ENCODE measurements at places on chromosomes 4 and X. TPM values are rescaled to one million over a fixed set of nuclear protein-coding genes. Genes with fewer than 3 reads are reported as not detected.
A peak's percentile ranks its signal among the peaks of the same experiment; 100 is the strongest.

GRCh38 chr4:106063009-106063408, 167.7 kb downstream of the NPNT start:
- H3K4me3 ChIP-seq, result no peak overlapping the region
- no peak overlapping the region for H3K27ac ChIP-seq
- H3K36me3 ChIP-seq, result peaks cover 6% of the 10 kb centered on the region

DNA sequence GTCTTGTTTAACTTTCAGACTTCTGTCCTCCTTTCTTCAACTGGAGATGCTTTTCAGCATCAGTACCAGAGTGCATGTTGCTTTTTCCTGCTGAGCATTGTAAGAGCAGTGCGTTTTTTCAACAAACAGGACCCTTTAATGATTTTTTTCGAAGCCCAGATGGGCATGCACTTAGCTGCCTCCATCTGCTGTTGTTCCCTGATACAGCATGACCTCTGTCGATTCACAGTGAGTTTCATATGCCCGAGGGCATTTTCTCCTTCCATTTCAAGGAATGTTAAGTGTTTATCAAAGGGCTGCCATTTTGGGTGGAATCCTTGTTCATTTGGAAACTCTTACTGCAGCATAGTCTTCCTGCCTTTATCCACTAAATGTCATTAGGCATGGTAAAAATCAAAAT, 428.6 kb downstream of the DTHD1 start:
- no peak overlapping the region for H3K4me3 ChIP-seq
- no peak overlapping the region for H3K27ac ChIP-seq
- no peaks in the 10 kb centered on the region for H3K4me1 ChIP-seq
- DNase-seq, result no peak

Gene LDB2
- not detected for total RNA-seq

- H3K27me3 ChIP-seq, result no peaks in the 10 kb centered on the region
- H3K36me3 ChIP-seq, result no peaks in the 10 kb centered on the region
Measured at GRCh38 chr4:11949355-11949754, 520.7 kb upstream of the HS3ST1 start.

Gene KCTD8
- total RNA-seq, result not detected

GRCh38 chr4:3449047-3449573, 7.3 kb downstream of the HGFAC start:
- DNase-seq, result no peak
- no peak overlapping the region for H3K27ac ChIP-seq
- peaks cover 6% of the 10 kb centered on the region for H3K27me3 ChIP-seq
- H3K4me3 ChIP-seq, result no peak overlapping the region

DNA sequence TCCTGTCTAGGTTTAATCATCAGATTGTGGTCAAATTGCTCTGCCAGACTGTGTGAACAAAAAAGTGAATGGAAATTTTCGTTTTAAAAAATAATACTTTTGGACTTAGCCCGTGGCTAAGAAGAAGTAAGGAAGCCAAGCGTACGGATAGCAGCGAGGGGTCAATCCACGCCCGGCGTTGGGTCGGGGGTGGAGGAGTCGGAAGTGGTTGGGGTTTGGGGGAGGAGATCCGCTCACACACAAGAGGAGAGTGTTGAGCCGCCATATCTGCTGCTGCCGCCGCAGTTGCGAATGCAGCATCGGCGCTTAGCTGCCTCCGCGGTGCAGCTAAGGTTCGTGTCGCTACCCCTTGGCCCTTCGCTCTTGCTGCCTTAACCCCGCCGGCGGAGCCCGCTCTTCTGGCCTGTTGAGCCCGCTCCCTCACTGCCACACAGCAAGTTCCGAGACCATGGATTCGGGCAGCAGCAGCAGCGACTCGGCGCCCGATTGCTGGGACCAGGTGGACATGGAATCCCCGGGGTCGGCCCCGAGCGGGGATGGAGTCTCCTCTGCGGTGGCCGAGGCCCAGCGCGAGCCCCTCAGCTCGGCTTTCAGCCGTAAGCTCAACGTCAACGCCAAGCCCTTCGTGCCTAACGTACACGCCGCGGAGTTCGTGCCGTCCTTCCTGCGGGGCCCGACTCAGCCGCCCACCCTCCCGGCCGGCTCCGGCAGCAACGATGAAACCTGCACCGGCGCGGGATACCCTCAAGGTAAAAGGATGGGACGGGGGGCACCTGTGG, at the start of gene GSPT2:
TSS of gene GSPT2 (plus strand) at position 264 of the 779 bp plus-strand sequence. CDS start at position 449, 185 bp downstream.
- H3K27me3 ChIP-seq, result peaks cover 2% of the 10 kb centered on the region
- H3K36me3 ChIP-seq, result peaks cover 24% of the 10 kb centered on the region
- peak; percentile 34 for DNase-seq
- peak within 1 kb of the TSS; percentile 79 for H3K27ac ChIP-seq
- peaks cover 20% of the 10 kb centered on the region for H3K4me1 ChIP-seq

GRCh38 chr4:178142724-178143123, 700.5 kb upstream of the AGA start:
- no peak for DNase-seq
- H3K27me3 ChIP-seq, result no peaks in the 10 kb centered on the region
- H3K27ac ChIP-seq, result no peak overlapping the region

- DNase-seq, result no peak
- no peaks in the 10 kb centered on the region for H3K27me3 ChIP-seq
- peaks cover 28% of the 10 kb centered on the region for H3K4me1 ChIP-seq
- no peak overlapping the region for H3K27ac ChIP-seq
- H3K4me3 ChIP-seq, result peak overlapping the region; percentile 94
- peaks cover 53% of the 10 kb centered on the region for H3K36me3 ChIP-seq
Measured at GRCh38 chr4:109816894-109817293, 1.3 kb downstream of the GAR1 start.

Gene DTHD1
- total RNA-seq, result not detected

- no peaks in the 10 kb centered on the region for H3K36me3 ChIP-seq
- peak overlapping the region; percentile 26 for H3K4me3 ChIP-seq
- no peak for DNase-seq
- H3K27me3 ChIP-seq, result no peaks in the 10 kb centered on the region
- peak overlapping the region; percentile 53 for H3K27ac ChIP-seq
Measured at GRCh38 chr4:78644744-78645330, 93.3 kb downstream of the ANXA3 start.

Gene LRP2BP
- 0.75 TPM for total RNA-seq

GRCh38 chr4:90126805-90127204, 389 bp upstream of the CCSER1 start:
- peaks cover 21% of the 10 kb centered on the region for H3K4me1 ChIP-seq
- H3K27ac ChIP-seq, result peak overlapping the region; percentile 95
- peaks cover 8% of the 10 kb centered on the region for H3K36me3 ChIP-seq
- no peak for DNase-seq
- peak overlapping the region; percentile 96 for H3K4me3 ChIP-seq

Gene NXF2
- not detected for total RNA-seq

GRCh38 chrX:147533426-147533825, 378.3 kb upstream of the FMR1 start:
- no peak overlapping the region for H3K27ac ChIP-seq
- no peaks in the 10 kb centered on the region for H3K27me3 ChIP-seq
- H3K4me3 ChIP-seq, result no peak overlapping the region
- H3K4me1 ChIP-seq, result no peaks in the 10 kb centered on the region
- H3K36me3 ChIP-seq, result no peaks in the 10 kb centered on the region

DNA sequence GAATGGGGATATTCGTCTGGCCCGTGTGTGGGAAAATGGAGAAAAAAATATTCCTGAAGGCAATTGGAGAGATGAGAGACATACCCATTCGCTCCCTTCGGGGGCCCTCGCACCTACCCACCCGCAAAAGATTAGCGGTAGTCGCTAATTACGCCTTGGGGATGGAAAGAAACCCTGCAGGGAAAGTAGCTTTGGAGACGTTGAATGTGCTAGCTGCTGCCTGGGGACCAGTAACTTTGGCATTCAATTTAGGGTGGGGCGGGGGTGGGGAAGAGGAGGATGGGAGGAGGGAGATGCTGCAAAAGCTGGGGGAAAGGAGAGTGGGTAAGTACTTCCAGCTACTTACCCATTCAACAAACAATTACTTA, 407 bp upstream of the ZC4H2 start:
- peak overlapping the region; percentile 94 for H3K4me3 ChIP-seq
- H3K27ac ChIP-seq, result peak overlapping the region; percentile 76
- peaks cover 10% of the 10 kb centered on the region for H3K36me3 ChIP-seq
- DNase-seq, result no peak
- no peaks in the 10 kb centered on the region for H3K27me3 ChIP-seq

Gene ZNF518B
- total RNA-seq, result 26.8 TPM

DNA sequence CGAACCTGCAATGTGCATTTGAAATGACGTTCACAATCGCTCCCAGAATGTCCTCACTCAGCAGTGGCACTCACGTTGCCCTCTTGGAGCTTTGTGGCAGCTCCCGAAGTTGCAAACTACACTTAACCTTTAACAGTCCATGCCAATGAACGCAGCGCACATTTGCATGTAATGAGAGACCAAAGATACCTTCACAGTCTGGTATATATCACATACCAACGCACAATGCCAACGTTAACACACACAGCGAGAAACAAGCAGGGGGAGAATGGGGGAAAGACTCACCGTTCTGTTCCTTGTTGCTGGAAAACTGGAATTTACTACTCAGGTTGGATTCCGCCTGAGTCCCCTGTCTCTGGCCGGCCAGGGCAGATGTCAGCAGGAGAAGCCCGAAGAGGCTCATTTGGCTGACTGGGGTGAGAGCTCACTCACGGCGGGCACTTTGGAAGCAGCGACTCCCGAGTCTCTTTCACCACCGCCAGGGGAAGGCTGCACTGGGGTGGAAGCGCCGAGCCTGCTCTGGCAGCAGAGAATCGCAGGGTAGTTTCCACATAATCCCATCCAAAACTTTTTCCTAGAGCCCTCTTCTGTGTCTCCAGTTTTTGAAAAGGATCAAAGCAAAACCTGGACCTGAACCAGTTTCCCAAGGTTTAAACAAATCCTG, 966 bp downstream of the PDGFC start:
- H3K36me3 ChIP-seq, result no peaks in the 10 kb centered on the region
- peak overlapping the region; percentile 29 for H3K4me3 ChIP-seq
- no peak for DNase-seq
- peaks cover 29% of the 10 kb centered on the region for H3K27me3 ChIP-seq
- H3K4me1 ChIP-seq, result peaks cover 12% of the 10 kb centered on the region
- H3K27ac ChIP-seq, result no peak overlapping the region

GRCh38 chr4:8828869-8829268, 42.8 kb downstream of the HMX1 start:
- no peak overlapping the region for H3K4me3 ChIP-seq
- no peaks in the 10 kb centered on the region for H3K4me1 ChIP-seq
- DNase-seq, result peak; percentile 10
- no peaks in the 10 kb centered on the region for H3K36me3 ChIP-seq
- H3K27ac ChIP-seq, result no peak overlapping the region
- H3K27me3 ChIP-seq, result no peaks in the 10 kb centered on the region

- no peak overlapping the region for H3K27ac ChIP-seq
- peaks cover 33% of the 10 kb centered on the region for H3K27me3 ChIP-seq
- no peak for DNase-seq
- peaks cover under 1% of the 10 kb centered on the region for H3K4me1 ChIP-seq
- H3K4me3 ChIP-seq, result no peak overlapping the region
- H3K36me3 ChIP-seq, result no peaks in the 10 kb centered on the region
Measured at GRCh38 chr4:41887821-41888686, 47.2 kb upstream of the TMEM33 start.

Gene UGT2A1
- total RNA-seq, result not detected

DNA sequence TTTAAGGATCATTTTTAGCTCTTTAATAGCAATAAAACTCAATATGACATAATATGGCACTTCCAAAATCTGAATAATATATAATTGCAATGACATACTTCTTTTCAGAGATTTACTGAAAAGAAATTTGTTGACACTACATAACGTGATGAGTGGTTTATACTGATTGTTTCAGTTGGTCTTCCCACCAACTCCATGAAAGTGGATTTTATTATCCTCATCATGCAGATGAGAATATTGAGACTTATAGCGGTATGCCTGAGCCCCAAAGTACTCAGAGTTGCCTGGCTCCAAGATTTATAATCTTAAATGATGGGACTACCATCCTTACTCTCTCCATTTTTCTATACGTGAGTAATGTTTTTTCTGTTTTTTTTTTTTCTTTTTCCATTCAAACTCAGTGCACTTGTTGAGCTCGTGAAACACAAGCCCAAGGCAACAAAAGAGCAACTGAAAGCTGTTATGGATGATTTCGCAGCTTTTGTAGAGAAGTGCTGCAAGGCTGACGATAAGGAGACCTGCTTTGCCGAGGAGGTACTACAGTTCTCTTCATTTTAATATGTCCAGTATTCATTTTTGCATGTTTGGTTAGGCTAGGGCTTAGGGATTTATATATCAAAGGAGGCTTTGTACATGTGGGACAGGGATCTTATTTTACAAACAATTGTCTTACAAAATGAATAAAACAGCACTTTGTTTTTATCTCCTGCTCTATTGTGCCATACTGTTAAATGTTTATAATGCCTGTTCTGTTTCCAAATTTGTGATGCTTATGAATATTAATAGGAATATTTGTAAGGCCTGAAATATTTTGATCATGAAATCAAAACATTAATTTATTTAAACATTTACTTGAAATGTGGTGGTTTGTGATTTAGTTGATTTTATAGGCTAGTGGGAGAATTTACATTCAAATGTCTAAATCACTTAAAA, 15.3 kb downstream of the ALB start:
- H3K4me1 ChIP-seq, result no peaks in the 10 kb centered on the region
- no peak overlapping the region for H3K4me3 ChIP-seq
- no peak for DNase-seq
- H3K36me3 ChIP-seq, result no peaks in the 10 kb centered on the region

Gene MXD4
- 36.7 TPM for total RNA-seq

Gene DACH2
- total RNA-seq, result not detected

GRCh38 chr4:8544282-8544681, 35.9 kb upstream of the GPR78 start:
- H3K27me3 ChIP-seq, result peaks cover 4% of the 10 kb centered on the region
- H3K36me3 ChIP-seq, result no peaks in the 10 kb centered on the region
- H3K4me3 ChIP-seq, result no peak overlapping the region
- H3K27ac ChIP-seq, result no peak overlapping the region

Gene MXRA5
- not detected for total RNA-seq

Gene CCNA2
- 2.0 TPM for total RNA-seq

Gene RNF212
- 2.4 TPM for total RNA-seq

DNA sequence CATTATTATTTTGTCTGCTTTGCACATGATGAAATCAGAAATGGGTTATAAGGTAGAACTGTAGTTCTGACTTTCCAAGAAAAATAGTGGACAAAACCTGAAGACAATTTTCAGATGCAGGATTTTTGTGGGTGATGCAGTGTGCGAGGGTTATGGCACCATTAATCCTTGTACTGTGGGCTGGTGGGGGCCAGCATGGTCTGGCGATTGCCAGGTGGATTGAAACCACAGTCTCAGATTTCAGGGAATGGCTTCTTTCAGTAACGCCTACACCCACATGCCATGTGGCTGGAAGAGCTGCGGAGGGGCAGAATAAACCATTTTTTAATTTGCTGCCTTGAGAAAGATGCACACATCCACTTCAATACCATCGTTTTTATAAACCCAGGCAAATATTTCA, 150.5 kb downstream of the ARSF start:
- no peaks in the 10 kb centered on the region for H3K27me3 ChIP-seq
- no peak for DNase-seq
- H3K27ac ChIP-seq, result no peak overlapping the region
- H3K4me3 ChIP-seq, result no peak overlapping the region

Gene C4orf51
- not detected for total RNA-seq

GRCh38 chrX:47902161-47902560, 65.5 kb downstream of the ZNF81 start:
- peaks cover 3% of the 10 kb centered on the region for H3K36me3 ChIP-seq
- peaks cover 13% of the 10 kb centered on the region for H3K4me1 ChIP-seq
- no peak overlapping the region for H3K27ac ChIP-seq
- DNase-seq, result no peak
- H3K27me3 ChIP-seq, result no peaks in the 10 kb centered on the region

Gene BMPR1B
- total RNA-seq, result not detected

Gene TBC1D9
- total RNA-seq, result 37.9 TPM

All from activated B cell treated with CpG ODN at 0.5 μM for 24 hours (primary cell).